Iris pigment epithelial cell (primary cell): ENCODE measurements at places on chromosomes 12 and 14.

GRCh38 chr12:132723015-132723763 is 12.5 kb downstream of the PGAM5 start:
- DNase-seq = peak; percentile 16

DNA sequence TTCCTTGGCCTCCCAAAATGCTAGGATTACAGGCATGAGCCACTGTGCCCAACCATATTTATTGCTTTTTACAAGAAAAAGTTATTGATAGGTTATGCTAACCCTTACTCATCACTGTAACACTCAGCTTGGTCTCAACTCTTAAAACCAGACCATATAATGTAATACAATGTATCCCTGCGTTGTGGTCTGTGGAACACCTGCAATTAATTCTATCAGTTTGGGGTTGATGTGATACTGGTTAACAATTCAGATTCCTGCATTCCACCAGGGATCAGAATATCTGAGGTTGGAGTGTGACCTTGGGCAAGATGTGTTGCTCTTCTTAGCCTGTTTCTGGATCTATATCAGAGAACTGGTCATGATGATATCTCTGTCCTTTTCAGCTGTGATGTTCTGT is 419.0 kb downstream of the RAD51B start:
- no peak for DNase-seq

DNA sequence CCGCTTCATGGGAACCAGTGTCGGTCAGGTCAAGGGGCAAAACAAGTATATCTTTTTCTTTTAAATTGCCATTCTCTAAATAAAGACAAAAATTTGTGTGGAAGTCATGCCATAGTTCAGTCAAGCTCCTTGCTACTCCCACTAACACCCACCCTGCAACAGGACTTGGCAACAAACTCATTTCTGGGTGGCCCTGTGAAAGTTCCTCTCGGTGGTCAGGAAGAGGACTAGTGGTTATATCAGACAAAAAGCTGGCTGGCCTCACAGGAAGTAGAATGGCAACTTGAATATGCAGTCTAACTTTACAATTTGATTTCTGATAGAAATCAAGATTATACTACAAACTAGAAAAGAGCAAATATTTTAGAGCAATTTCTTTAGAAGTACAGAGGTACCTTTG is 11.2 kb downstream of the DHRS7 start:
- DNase-seq = no peak

DNA sequence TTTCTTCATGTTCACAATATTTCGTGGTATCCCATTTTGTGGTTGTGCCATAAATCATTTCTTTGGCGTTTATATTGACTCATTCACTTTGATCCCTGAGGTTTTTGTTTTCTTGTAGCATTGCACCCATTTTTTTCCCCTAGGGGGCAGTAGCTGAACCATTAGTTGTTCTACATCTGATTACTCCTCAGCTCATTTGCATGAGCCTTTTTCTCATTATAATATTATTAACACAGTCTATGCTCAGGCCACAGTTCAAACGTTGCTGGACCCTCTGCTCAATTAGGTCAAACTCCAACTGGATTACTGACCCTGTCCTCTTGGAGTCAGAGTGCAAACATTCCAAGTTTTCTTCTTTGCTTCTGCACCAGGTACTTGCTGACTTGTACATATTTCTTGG is 475.4 kb upstream of the SEL1L start:
- DNase-seq = no peak

DNA sequence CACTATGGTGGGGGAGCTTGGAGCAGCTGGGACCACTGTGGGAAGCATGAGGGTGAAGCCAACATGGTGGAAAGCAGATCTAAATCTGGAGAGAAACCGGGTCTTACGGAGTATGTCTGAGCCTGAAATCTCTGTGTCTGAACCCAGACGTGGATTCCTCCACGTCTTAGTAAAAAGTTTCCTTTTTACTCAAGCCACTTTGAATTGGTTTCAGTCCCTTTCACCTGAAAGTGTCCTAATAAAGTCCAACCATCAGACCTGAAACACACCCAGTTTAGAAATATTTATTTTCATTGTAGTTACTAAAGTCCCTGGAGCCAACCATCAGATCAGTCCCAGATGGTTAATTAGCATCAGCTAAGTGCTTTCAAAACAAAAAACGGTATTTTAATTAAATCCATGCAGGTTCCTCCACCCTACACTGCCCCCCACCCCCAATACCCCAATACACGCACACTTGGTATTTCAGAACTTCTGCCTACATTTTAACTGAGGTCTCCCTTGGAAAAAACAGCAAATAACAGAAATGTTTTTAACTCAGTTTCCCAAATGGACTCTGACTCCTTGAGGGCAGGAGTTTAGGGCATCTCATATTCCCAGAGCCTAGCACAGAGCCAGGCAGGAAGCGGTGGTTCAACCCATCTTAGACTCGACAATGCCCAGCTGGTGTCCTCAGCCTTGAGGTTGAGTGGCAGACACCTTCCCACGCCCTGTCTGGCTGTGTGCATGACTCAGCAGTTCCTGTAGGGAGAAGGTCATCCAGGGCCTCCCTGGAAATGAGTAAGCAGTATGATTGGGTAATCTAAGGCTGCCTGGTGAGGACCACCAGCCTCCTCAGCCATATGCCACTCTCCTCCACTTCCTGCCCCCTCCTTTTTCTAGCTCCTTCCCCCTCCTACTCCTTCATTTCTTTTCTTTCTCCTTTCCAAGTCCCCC is 175.8 kb downstream of the TTC8 start:
- peak; percentile 98 for DNase-seq

DNA sequence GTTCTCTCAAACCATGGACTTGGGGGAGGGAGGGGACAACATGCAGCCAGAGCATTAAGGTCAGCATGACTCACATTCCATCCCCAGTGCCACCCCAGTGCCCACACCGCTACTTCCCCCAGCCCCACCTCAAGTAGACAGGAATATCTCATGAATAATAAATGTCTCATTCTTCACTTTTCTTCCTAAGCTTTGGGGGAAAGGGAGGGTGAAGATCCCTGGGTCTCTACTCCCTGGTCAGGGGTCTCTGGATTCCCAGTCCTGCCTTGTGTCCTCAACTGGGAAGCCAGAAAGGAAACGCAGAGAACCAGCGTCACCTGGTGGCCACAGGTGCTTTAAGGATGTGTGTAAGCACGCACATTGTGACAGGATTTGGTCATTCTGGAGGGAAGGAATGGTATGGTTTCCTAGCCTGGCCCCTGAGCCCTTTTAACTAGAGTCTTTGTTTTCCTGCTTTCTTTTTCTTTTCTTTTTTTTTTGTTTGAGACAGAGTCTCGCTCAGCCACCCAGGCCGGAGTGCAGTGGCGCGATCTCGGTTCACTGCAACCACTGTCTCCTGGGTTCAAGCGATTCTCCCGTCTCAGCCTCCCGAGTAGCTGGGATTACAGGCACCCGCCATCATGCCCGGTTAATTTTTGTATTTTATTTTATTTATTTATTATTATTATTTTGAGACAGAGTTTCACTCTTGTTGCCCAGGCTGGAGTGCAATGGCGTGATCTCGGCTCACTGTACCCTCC is 3.4 kb downstream of the GPR84 start:
- peak; percentile 77 for DNase-seq
